ENCODE measurements at places on chromosomes 16 and 17.
A peak's percentile ranks its signal among the peaks of the same experiment; 100 is the strongest.

GRCh38 chr16:85256190-85256739, 144.0 kb upstream of the CIBAR2 start:
- DNase-seq, result no peak

DNA sequence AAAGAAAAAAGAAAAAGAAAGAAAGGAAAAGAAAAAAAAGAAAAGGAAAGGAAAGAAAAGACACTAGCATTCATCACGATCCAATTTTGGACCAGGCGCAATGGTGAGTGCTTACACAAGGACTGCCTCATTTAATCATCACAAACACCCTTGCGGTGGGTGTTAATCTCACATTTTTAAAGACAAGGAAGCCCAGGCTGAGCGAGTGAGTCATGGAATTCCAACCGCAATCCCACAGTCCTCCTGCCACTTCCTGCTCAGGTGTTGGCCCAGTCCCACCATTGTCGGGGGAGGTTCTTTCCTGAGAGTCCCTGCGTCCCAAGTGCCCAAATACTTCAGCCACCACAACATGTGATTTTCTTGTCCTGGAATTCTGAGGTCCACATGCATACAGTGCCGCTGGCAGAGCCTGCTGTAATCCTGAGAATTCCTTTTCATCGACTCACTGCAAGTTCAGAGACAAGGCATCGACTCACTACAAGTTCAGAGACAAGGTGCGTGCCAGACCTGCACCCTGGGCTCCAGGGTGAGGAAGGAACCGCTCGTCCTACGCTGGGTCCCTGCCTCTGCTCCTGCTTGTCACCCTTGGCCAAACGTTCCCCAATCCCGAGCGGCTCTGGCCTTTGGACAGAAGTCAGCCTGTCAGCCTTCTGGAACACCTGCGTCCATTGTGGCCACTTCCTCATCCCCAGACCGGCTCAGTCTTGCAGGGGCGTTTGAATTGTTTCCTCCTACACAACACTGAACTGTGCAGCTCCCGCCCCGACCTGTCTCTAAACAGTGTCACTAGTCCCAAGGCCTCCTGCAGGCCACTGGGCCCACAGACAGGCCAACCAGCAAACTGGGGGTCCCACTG, 5.8 kb downstream of the ZG16B start:
- peak; percentile 96 for DNase-seq

DNA sequence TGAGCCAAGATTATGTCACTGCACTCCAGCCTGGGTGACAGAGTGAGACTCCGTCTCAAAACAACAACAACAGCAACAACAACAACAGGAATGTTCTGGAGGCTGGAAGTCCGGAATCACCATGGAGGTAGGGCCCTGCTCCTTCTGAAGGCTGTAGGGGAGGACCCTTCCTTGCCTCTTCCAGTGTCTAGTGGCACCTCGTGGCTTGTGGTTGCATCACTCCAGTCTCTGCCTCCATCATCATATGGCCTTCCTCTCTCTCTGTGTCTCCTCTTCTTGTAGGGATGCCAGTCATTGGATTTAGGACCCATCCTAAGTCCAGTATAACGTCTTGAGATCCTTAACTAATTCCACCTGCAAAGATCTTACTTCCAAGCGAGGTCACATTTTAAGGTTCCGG, 14.0 kb downstream of the NAGPA start:
- no peak for DNase-seq

- no peak for DNase-seq
These were observed 399.4 kb upstream of the C16orf82 start for GRCh38 chr16:26667307-26667706.

DNA sequence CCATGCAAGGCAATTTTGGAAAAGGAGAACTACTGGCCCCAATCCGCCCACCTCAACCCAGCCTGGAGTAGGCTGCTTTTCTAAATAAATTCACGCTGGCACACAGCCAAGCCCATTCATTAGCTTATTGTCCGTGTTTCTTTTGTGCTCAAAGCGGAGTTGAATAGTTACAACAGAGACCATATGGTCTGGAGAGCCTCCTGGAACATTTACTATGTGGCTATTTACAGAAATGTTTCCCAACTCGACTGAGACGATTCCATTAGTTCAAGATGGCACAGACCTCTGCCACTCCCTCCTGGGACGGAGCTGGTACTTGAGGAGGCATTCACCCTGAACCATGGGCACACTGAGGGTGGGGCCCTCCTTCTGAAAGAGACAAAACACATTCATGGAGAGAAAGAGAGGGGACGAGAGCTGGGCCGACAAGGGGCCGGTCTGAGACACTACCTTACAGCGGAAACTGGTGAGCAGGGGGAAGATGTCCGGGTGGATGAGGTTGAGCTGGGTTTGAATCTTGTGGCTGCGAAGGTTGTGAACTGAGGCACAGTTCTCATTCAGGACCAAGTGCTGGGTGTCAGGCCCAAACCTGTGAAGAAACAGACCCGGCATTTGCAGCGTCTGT, 15.7 kb downstream of the ELAC2 start:
- no peak for DNase-seq

- DNase-seq, result no peak
These were observed 97.0 kb downstream of the WWOX start for GRCh38 chr16:78196502-78196901.

DNA sequence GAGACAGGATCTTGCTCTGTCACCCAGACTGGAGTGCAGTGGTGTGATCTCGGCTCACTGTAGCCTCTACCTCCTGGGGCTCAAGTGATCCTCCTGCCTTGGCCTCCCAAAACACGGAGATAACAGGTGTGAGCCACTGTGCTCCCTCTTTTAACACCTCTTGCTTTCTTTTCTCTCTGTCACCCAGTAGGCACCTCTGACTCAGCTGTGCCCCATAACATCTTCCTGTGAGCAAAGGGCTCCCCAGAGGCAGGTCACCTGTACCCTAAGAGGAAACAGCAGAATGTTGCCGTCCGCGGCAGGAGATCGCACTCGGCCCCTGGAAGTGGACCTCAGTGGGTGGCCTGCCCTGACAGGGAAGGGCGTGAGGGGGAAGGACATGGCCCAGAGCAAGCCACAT, 918 bp upstream of the NLRC3 start:
- no peak for DNase-seq

DNA sequence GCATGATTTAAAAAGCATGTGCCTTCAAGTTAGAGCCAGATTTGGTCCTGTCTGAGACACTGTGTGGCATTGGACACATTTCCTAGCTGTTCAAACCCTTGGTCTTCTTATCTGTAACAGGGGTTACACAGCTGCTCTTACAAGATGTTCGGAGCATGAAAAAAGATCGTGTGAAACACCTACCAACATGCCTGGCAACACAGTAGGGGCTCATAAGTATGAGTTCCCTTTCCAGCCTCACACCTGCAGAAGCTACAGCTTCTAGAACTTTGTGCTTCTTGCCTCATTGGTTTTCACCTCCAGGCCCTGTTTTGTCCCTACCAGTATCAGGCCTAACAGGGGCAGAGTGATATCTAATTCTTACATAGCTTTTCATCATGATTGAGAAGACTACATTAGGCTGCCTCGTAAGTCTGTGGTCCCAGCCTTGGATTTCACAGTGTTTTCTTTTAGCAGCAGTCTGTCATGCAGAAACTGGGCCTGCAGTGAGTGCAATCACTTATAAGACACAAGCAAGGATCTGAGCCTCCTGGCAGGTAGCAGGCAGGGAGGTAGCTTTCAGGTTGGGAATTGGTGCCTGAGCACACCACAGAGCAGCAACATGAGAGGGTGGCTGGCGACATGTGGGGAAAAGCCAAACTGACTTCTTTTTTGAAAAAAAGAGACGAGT, 78.8 kb downstream of the CCDC182 start:
- DNase-seq, result no peak

GRCh38 chr16:14465799-14466198, 164.3 kb downstream of the PARN start:
- DNase-seq, result no peak

GRCh38 chr17:29699283-29699682, 76.6 kb upstream of the CORO6 start:
- DNase-seq, result no peak

- peak; percentile 75 for DNase-seq
These were observed 396 bp downstream of the NFE2L1 start for GRCh38 chr17:48048384-48049126.

DNA sequence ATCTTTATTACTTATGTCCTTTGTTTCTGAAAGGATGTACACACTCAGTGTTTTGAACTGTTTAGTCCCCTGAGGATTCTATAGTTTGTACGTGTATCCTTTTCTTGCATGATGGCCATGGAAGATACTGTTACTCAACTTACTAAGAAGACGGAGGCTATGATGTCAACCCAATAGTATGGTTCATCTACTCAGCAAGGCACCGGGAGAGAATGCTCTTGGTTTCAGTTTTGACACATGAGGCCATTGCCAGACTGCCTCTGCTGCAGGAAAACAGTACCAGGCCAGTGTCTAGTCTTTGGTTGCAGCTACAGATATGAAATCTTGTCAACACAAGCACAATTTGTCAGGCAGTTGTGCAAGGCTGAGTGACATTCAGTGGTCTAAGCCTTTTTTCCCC, 134.5 kb downstream of the MRTFB start:
- DNase-seq, result no peak

DNA sequence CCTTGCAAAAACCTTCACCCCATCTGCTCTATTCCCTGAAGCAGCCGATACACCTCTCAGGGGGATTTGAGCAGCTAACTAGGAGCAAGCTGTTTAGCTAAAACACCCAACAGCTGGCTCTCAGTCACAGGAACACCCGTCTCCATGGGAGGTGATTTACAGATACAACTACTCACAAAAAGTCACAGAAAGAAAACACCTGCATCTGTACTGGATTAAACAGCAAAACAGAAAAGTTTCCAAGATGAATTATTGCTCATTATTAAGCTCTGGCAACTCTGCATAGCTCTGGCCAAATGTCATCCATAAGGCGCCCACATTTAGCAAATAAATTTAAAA, 22.3 kb downstream of the GJC1 start:
- DNase-seq, result no peak

DNA sequence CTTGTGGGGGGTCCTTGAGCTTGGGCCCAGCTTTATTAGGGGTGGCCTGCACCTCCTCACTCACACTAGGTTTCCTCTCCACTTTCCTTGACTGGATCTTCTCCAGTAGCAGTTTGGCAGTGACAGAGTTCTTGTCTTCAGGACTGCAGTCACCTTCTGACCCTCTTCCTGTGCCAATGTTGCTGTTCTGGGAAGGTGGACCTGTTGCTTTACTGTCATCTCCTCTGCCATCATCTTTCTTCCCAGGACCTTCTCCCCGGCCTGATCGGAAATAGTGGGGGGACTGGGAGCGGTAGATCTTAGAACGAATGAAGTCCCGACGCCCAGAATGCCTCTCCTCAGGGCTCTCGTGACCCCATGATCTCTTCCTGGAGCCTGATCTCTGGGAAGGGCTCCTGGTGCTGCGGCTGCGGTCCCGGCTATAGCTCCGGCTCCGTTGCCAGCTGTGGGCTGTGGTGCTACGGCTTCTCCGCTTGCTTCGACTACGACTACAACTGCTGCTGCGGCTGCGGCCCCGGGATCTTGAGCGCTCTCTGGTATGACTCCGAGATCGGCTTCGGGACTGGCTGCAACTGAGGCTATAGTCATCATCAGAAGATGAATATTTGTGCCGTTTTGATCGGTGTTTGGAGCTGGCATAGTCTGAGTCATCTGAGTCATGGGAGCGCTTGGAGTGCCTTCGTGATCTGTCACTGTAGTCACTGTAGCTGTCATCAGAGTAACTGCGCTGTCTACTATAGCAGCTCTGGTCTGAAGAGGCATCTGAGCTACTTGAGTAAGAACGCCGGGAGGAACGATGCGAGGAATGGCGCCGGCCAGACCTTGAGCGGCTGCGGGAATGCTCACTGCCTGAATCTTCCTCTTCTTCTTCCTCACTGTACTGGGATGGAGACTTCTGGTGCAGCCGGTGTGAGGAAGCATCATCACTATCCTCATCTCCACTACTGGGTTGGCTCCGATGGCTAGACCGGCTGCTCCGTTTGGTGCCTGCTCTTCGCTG, 9.5 kb upstream of the ITGA2B start:
- no peak for DNase-seq

- DNase-seq, result no peak
These were observed 30.8 kb downstream of the HLF start for GRCh38 chr17:55295411-55296170.

- no peak for DNase-seq
These were observed 19.9 kb upstream of the TCF25 start for GRCh38 chr16:89853306-89853993.

- DNase-seq, result no peak
These were observed 117.9 kb upstream of the MYOCD start for GRCh38 chr17:12547831-12548230.

GRCh38 chr16:3045758-3046640, at the start of gene MMP25:
Gene MMP25 (plus strand): TSS chr16:3046561. CDS start chr16:3046918, 357 bp downstream.
- DNase-seq, result no peak
